ENCODE measurements at places on chromosomes 2 and 18.

- no peak for DNase-seq
Measured at GRCh38 chr2:208256192-208256782, 1.4 kb upstream of the IDH1 start.

GRCh38 chr2:65765376-65765775, 333.0 kb upstream of the SPRED2 start:
- DNase-seq = no peak

DNA sequence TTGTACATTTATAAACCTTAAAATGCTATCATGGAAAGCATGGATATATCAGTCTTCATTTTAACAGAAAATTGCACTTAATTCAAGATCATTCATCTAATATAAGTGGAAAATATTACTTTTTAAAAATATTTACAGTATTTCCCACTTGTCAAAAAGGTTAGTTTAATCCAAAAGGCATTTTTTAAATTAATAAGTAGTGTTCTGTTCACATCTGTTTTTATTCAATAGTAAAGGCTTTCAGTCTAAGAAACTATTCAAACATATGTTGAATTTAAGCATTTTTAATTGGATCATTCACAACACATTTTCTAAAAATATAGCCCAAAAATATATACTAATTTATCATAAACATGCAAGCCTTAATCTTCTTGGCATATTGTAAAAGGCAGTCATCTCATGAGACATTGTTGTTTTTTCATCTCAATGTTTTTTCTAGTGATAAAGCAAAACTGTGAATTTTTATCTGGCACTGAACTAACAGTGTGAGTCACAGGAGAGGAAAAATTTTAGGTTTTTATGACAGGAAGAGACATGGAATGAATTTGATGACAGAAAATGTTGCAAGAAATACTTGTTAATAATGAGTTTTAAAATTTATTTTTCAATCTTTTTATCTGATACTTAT, 1642.5 kb upstream of the TMEFF2 start:
- no peak for DNase-seq

GRCh38 chr2:57434972-57435371, 611.6 kb upstream of the VRK2 start:
- no peak for DNase-seq

GRCh38 chr18:13302457-13303225, 84.1 kb downstream of the LDLRAD4 start:
- DNase-seq = no peak

DNA sequence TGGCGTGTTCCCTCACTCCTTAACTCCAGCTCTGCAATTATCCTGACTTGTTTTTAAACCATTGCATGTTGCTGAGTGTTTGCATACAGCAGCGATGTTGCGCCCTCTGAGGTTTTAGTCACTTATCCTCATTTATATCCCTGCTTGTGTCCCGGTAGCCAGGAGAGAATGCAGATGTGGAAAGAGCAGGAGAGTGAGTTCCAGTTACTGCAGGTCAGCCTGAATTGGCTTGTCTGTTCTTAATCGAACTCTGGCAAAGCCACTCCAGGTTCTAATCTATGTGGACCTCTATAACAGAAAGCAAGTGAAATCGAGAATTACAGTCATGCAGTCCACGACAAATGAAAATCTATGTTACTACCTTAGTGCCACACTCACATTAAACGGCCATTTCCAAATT, 295.1 kb upstream of the REV1 start:
- DNase-seq = no peak

Measured in effector memory CD8-positive, alpha-beta T cell (primary cell).